GM12865 (cell line): ENCODE measurements at places on chromosomes 16 and 17.

GRCh38 chr17:62870030-62870541 is 62.0 kb upstream of the MARCHF10 start:
- DNase-seq, result peak; percentile 54

DNA sequence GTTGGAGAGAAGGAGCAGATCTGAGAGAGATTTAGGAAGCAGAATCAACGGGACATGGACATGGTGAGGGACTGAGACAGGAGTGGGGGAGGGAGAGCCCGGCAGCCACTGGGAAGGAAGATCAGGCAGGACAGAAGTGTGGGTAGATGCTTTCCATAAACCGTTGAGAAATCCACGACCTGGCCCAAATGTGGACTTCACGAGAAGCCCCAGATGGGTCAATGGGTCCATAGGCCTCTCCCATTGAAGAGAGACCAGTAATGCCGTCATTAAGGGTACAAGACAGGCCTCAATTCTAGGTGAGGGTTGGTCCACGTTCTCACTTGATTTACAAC is 530 bp upstream of the CCL22 start:
- DNase-seq, result no peak

DNA sequence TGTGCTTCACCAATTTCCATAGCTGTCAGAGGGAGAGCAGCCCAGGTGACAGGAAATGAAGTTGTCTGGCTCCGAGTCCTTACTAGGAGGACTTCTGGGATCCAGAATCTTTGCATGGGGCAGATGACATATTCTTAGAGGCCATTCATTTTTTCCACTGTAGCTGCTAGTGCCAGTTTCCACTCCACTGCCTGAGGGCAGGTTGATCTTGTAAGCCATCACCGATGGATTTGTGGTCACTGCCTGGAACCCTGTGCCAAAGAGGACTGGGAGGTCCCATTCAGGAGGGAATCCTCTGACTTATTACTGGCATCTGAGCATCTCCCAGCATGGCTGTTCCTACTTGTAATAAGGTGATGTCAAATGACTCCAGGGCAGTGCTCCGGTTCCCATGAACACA is 144.1 kb upstream of the KCNJ18 start:
- no peak for DNase-seq

- peak; percentile 84 for DNase-seq
Measured at GRCh38 chr16:84607694-84608093, 10.2 kb downstream of the COTL1 start.

DNA sequence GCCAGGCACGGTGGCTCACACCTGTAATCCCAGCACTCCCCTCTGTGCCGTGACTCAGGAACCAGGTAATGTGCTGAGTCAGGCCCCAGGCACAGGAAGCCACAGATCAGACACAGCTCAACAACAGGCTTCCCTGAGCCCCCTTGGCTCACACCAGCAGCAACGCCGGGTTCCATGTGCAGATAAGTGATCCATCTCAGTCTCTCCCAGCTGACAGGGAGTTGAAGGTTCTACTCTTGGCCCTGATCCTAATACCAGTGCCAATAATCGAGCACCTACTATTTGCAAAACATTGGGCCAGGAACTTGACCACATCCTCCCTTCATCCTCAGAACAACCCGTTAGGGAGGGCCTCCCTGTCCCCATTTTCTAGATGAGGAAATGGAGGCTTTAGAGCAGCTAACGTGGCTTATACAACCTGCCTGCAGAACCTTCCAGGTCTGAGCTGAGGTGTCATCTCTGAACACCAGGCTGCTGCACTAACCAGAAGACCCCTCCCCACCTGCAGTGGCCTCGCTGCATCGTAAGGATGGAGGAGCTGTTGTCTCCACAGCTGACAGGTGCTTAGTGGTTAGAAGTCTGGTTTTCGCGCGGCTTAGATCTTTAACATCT is 64.8 kb upstream of the AMZ2 start:
- DNase-seq, result peak; percentile 80

DNA sequence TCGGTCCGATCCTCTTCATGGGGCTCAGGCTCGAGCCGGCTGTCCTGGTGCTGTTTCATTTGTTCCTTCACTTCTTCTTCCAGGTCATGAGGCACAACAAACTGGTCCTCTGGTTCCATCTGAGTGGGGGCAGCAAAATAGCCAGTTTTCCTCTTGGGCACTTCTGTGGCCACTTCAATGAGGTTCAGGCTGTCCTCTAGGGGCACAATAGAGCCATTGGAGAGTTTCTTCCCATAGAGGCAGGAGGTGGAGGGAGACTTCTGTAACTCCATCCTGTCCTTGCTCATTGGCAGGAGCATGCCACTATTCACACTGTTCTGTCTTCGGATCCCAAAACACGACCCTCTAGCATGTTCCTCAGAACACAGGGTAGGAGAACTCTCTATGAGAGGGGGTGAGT is 22.9 kb downstream of the MARVELD3 start:
- DNase-seq, result no peak

- DNase-seq, result no peak
Measured at GRCh38 chr17:2051061-2051932, 3.6 kb upstream of the HIC1 start.

GRCh38 chr16:17770104-17770503 is 299.3 kb upstream of the XYLT1 start:
- DNase-seq, result no peak

DNA sequence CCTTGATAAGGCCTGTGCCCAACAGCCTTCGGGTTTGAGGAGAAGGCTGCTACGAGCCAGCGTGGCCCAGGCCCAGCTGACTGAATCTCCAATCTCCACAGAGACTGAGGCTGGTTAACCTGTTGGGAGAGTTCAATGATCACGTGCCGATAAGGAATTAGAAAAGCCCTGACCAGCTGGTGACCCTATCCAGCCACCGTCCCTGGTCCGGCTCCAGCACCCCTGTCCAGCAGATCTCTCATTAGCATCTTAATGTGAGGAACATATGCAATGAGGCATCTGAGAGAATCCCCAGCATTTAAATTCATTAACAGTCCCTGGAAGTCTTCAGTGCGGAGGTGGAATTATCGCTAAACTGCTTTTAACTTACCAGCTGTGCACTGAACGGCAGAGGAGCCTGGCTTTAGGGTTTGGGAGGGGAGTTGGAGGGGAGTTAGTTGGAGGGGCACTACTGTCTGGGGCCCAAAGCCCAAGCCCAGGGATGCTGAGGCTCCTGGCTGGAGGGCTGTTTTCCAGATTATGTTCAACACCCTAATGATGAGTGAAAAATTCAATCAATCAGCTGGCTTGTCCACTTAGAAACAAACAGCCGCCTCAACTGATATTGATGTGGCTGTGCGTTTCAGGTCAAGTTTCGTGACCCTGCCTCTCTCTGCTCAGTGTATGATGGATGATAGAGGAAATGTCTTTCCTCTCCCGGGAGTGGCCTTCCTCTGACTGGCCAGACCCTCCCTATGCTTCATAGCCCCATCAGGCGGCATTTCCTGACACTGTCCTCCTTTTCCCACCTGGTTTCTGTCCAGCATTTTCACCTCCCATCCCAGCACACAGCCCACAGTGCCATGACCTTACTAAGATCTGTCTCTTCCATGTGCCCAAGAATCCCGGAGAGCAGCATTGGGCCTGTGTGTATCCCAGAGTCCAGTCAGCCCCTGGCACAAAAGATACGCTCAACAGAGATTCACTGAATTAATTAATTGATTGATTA is 184.5 kb downstream of the CCT6B start:
- no peak for DNase-seq

DNA sequence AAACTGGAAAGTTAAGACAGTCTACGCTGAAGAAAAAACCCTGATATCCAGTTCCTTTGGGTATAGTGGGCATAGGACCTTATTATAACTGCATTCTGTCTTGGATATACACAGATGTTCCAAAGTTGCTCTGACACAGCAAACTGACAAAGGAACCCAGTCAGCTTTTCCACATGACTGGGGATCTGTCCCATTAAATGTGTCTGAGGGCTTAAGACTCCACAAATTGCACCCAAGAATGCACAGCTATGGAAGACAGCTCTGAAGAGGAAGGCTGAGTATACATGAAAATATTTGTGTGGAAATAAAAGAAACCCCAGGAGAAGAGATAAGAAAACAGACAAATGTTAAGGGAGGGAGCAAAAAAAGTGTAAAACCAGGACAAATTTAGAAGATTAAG is 114.1 kb downstream of the SPAG9 start:
- no peak for DNase-seq

DNA sequence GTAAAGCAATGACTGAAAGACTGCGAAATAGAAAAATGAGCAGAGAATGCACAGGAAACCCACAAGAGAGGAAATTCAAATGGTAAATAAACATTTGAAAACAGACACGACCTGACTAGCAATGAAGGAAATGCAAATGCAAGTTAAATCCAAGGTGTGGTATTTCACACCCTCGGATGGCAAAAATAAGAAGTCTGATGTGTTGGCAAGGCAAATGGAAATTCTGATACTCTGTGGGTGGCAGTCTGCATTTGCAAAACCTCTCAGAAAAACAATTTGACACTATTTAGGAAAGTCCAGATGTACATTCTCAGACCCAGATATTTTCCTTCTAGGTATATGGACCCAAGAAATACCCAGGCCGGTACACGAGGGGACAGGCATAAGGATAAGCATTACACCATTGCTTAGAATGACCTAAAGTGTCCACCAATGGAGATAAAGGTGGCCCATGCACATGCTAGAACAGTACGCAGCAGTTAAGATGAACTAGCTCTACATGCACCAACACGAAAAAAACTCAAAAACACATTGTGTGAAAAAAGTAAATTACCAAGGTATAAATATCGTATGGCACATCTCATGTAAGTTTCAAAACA is 116.7 kb downstream of the GAS7 start:
- peak; percentile 34 for DNase-seq
